CMK (cell line): ENCODE measurements at places on chromosomes 4 and X.

DNA sequence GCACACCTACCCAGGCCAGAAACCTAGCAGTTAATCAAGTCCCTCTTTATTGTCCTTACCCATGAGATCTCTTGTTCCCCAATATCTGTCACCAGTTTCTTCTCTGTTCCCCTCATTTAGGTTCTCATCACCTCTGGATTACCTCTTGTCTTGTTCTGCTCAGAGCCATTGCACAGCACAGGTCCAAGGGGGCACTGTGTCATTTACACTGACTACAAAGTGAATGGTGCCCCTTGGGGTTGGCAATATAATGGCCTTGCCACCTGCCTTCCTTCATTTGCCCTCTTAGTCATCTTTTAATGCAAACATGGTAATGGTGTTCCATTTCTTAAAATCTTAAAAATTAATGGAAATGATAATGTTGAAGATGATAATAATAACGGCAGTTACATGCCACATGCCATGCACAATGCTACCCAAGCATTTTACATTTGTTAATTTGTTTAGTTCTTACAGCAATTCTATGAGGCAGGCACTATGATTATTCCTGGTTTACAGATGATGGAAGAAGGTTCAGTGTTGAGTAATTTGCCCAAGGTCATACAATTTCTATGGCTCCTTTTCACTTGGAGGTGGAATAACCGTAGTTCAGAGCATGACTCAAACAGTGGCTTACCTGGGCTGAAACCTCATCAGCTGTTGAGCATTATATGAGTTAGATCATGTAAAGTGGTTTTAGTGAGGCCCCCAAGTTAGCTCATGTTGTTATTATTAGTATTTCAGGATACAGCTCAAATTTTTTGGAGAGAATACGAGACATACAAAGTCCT is 117.9 kb downstream of the RASL11B start:
- DNase-seq: no peak

DNA sequence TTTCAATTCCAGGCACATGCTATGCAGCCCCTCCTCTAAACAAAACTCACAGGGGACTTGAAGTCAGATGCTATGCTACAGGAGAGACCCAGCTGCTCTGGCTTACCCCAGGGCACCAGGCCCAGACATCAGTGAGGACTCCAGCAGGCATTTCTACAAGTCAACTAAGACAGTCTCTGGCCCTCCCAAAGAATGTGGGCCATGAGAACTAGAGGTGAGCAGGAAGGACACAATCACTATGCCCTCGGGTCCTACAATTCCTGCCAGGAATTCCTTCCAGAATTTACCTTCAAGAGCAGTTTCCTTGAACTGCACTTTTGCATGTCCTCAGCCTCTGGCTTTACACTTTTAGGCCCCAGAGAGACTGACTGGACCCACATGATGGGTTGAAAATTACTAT is 17.4 kb downstream of the TMEM192 start:
- no peak for DNase-seq

DNA sequence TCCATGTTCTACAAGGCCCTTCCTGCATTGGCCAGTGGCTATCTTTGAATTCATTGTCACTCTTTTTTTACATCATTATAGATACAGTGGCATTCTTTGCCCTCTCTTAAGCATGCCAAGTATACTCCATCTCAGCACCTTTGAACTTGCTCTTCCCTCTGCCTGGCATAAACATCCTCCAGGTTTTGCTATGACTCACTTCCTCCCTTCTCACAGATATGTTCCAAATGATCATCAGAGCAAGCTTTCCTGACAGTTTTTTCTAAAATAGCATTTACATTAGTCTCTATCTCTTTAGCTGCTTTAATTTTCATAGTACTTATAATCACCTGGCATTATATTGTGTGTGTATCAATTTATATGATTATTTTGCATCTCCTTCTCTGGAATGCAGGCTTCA is 553.3 kb upstream of the MAGEB2 start:
- no peak for DNase-seq

DNA sequence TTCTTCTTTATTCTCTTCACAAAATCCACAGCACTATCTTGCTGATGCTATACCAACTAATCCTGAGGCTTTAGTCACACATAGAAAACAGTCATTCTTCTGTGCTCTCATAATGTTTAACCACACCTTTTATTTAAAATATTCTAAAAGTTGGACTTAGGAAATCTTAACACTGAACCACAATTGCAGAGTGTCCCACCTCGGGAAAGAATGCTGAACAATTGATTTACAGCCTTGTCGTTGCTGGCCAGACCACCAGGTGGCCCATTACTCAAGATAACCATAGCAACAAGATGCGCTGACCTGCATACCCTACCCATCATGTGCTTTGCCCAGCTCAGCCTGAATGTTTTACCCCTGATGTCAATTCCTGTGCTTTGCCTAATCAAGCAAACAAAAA is 100.8 kb downstream of the ARSJ start:
- DNase-seq: no peak

- no peak for DNase-seq
Observed at GRCh38 chr4:62495032-62495431, 1294.9 kb downstream of the ADGRL3 start.

DNA sequence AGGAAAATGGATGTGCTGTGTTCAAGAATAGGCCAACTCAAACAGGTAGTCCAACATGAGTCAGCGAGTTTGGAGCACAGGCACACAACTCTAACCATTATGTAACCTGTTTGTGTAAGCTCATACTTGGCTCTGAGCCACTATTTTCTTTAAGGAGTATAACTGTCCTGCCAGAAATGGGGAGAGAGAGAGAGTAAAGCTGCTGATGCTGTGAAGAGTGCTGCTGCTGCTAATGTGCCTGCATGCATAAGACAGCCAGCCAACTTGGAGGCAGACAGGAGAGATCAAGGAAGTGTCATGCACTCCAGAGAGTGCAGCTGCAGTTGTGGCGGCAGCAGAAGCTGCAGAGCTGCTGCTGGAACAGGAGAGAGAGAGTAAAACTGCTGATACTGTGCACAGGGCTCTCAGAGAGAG is 11.7 kb upstream of the STATH start:
- DNase-seq: no peak

DNA sequence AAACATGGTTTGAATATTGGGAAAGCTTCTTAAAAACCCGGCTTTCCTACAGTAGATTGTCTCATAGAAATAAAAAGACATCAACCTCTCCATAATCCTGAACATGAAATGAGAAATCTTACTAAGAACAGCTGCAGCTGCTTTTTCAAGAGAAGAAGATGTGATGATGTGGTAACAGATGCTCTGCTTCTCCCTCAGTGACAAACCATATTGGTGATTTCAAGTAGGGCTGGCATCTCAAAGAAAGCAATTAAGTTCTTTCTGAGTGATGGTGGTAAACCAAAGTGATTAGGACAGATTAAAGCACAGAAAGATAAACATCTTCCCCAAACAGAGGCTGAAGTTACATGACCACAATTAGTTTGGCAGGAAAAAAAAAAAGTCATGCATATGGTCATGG is 1477.7 kb downstream of the RAPGEF2 start:
- DNase-seq: no peak

DNA sequence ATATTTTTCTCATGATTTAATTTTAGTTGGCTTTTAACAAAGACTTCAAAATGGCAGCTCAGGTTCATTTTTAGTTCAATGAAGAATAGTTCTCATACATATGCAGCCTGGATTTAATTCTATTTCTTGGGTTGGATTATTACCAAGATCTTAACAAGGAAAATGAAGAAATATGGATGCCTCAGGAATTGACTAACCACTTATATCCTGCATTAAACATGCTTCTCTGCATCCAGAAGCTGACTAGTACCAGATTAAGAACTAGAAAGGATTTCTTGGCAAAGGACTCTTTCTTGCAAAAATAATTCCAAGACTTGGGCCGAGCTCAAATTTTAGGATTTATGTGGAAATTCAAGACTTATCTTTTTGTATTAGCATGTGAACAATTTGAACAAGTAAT is 5.6 kb upstream of the KLHL2 start:
- DNase-seq: no peak

DNA sequence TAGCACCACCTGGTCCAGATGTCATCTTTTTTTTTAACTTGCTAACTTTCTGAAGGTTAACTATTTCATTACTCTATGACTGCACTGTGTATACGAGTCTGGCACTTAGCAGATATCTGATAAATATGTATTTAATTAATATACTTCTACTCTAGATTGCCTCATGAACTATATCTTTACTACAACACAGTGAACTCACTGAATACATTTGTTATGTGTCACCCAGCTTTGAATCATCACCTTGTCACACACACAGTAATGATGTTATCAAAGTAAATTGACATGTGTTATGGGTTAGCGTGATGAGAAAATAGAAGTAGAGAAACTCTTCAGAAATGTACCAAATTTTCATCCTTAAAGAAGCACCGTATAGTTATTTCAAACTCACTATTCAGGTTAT is 419.3 kb upstream of the ADGRL3 start:
- DNase-seq: no peak

GRCh38 chr4:124135409-124135813 is 577.1 kb downstream of the ANKRD50 start:
- no peak for DNase-seq

DNA sequence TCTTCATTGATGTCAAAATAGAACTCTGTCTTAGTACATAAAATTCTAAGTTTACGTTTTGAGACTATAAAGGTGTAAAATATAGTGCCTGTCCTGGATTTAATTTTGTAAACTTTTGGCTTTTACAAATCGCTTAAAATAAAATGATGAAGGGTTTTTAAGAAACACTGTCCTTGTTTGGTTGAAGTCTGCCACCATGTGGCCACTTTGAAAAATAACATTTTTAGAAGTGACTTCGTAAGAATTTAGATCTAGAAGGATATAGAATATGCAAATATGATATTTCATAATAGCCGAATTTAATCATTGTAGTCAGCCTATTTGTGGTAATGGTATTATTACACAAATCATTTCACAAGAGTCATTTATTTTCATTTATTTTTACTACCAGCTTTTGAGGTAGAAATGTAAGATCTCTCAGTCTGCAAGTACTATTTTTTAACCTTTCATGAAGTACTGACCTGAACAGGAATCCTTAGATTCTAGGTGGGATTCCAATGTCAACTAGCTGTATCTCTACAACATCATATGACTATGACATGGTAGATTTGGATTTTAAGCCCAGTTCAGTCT is 31.0 kb upstream of the FAT4 start:
- DNase-seq: no peak

DNA sequence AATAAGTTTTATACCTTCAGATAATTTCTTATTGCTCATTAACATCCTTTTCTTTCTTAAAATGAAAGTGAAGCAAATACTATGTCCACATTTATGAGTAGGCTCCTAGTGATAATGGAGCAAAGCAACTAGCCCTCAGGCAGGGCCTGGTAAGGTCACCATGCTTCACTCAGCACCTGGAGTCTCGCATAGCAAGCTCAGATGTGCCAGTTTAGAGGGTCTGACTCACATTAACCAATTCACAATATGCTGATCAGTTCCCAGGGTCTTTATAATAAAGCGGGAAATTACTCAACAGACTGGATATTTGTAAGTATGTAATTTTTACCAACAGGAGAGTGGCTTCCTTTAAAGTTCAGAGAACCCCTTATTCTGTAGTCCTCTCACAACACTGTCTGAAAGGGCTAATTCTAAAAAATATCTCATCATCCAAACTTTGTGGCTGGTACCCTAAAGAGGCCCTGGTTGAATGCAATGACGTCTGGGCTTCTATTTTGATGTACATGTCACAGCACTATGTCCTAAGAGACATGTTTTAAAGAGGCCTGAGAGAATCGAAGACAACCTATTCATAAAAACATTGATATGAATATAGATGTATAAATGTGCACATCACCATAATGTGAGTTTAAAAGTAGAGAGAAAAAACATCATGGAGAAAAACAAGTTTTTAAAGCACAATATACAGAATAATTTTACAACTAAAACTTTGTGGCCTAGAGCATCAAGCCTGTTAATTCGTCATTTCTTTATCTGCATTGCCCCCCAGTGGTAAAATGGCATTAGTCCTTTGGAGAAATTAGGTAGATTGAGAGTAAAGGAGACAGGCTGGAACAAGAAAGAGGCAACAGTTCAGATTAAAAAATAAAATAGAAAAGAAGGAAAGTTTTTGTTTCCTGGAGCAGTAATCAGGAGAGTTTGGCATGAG is 44.3 kb downstream of the IL21 start:
- no peak for DNase-seq

GRCh38 chr4:127134490-127134889 is 498.3 kb upstream of the INTU start:
- DNase-seq: no peak

DNA sequence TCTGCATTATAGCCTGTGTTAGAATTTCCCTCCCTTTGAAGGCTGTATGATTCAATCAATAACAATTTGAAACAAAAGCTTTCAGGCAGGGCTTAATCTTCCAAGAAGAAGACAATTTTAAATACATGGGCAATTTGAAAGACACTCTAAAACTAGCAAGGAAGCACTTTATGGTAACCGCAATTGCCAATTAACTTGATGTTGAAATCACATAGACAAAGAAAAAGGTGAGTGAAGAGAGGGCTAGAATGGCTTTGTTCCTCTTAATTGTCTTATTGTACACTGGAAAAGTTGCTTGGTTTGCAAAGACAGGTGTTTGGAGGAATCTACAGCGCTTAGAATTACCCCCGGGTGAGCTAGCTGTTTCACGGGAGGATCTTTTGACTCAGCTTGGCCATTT is 74.4 kb upstream of the PRKX start:
- no peak for DNase-seq

DNA sequence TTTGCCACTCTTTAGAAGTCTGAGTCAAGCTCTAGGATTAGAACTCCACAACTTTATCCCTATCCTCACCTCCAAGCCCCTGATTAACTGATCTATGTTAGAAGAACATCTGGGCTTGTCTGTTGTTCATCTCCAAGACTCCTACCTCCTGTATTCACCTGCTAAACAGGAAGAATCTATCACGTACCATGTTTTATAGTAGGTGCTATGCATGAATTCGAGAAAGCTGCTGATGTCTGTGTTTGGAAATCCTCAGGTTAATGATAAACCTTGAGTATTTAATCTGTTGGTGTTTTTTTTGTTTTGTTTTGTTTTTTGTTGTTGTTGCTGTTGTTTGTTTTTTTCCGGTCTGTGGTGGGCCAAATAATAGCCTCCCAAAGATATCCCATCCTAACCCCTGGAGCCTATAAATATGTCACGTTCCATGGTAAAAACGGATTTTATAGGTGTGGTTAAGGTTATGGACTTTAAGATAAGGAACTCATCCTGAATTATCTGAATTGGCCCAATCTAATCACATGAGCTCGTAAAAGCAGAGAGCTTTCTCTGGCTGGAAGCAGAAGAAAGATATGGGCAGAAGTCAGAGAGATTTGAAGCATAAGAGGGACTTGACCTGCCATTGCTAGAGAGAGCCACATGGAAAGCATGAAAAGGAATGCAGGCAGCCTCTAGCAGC is 101.2 kb upstream of the DUSP21 start:
- DNase-seq: no peak

DNA sequence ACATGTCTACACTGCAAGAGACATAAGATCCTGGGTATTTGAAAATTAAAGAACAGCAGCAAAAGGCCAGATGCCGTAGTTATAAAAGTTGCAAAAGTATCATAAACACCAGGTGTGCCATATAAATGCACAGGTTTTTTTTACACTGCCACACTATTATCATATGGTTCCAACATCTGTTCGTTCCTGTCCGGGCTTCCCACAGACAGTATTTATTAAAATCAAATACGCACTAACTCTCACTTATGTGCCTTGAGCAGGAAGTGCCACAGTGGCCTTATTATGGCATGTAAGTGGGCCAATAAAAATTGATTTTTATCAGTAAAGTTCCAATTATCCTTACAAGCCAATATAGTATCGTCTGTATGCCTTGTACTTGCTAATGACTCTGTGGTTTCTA is 873.2 kb downstream of the RPA4 start:
- DNase-seq: no peak

GRCh38 chr4:108982402-108983185 is 219.7 kb upstream of the ETNPPL start:
- DNase-seq: no peak
